ENCODE measurements at places on chromosomes 3 and 15.

DNA sequence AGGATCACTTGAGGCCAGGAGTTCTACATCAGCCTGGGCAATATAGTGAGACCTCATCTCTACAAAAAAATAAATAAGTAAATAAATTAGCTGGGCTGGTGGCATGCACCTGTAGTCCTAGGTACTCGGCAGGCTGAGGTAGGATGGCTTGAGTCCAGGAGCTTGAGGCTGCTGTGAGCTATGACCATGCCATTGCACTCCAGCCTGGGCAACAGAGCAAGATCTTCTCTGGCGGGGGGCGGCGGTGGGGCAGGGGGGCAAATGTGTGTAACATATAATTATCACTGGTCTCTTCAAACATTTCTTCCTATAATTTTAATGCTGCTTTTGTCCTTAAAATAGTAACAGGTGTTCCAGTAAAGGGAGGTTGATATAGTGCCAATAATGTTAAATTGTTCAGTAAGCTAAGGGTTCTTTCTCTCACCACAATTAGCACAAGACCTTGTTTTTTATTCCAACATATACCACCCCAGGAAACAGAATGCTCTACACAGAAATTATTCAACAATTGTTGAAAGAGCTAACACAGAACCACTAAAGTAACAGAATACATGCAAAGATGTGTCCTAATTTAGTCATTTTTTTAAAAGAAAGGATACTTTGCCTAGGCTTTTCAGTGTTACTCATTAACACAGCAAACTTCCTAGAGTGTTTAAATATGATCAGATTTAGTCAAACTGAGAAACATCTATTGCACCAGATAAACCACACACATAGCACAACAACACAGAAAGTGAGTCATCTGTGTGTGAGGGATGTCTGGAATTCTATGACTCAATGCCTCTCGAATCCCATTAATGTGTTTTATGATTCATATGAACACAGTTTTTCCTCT, 29.1 kb downstream of the ANKRD28 start:
- DNase-seq, result no peak

DNA sequence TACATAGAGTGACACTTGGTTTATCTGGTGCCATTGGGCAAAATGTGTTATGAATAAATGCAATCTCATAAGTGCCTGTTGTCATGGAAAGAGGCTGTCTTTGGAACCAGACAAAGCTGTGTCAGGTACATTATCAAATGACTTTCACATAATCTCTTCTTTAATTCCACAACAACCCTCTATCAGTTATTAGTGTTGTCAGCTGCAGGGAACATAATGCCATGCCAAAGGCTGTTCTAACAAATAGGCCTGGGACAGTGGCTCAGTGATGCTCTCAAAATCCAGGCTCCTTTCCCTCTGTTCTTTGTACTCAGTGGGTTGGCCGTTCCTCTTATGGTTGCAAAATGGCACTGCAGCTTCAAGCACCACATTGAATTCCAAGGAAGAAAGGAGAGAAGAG, 91.8 kb downstream of the ADAMTSL3 start:
- DNase-seq, result no peak

- no peak for DNase-seq
These were observed 68.6 kb downstream of the VGLL4 start for GRCh38 chr3:11574981-11575669.

- no peak for DNase-seq
These were observed 22.6 kb upstream of the PEX5L start for GRCh38 chr3:180059356-180059755.

DNA sequence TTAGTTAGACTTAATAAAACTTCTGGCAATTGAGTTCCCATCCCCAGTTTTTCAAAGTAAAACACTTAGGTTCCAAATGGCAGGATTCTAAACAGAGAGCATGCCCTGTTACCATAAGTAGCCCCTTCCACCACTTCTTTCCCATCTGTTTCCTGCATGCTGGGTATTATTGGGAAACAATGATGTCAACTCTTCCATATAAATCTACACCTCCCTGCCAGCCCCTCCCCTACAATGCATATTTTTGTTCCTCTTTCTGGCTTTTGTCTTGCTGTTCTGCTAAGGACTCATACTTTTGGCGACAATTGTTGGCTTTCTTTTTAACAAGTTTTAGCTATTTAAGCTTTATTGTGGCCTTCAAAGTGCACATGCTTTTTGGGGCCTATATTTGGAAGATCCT, 11.1 kb downstream of the ARHGAP31 start:
- no peak for DNase-seq

GRCh38 chr3:81651139-81651538, 110.3 kb downstream of the GBE1 start:
- DNase-seq, result no peak

DNA sequence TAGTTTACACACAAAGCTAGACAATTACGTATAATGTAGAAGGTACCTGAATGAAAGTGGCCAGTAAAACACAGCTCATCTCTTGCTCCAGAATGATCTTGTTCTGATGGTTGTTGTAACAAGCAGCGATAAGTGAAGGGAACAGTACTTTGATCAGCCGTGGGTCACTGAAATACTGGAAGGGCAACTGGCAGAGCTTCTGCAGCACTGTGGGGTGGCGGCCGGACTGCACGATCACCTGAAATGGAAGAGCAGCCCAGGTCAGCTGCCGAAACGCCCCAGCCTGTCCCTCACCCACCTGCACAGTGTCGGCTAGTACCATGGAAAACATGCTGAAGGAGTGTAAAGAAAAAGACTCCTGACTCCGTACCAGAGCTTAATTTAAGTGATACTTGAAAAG, 17.3 kb downstream of the ISL2 start:
- no peak for DNase-seq

- no peak for DNase-seq
These were observed 16.4 kb downstream of the FAM107A start for GRCh38 chr3:58560771-58561311.

GRCh38 chr15:31452595-31453557, 126.2 kb downstream of the KLF13 start:
- DNase-seq, result no peak

- DNase-seq, result no peak
These were observed 261.4 kb upstream of the C2CD4B start for GRCh38 chr15:62426387-62426956.

DNA sequence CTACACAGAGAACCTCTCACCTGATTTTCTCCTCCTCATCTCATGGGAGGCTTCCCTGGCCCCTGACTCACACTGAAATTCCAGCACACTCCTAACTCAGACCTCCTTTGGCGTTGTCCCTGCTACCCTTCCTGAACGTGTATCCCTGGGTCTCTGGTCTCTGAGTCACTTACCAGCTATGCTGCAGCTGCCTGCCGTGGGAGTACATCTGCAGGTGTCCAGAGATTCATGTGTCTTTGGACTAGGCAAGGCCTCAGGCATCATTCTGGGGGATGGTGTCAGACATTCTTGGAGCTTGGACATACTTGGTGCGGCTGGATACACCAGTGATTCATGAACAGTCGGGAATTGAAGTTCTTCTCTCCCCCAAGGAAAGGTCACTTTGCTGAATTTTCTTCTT, 148.8 kb upstream of the TRIM42 start:
- DNase-seq, result no peak

DNA sequence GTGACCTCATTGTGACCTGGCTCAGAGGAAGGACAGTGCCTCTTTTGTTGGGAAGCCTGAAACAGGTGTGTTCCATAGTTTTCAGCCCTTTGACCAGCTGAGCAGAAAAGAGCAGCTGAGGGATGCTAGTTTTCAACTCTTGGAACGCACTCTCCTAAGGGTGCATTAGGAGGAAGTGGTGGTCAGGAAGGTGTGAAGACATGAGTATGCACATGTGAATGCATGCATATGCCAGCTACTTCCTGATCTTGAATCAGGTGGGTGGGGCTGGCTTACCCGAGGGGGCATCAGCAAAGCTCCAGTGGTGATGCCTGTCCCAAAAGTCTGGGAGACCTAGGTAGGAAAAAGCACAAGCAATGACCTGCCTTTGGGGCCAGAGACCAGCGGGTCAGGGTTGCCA, 23.3 kb upstream of the CEMIP start:
- peak; percentile 15 for DNase-seq

- DNase-seq, result no peak
These were observed 386.7 kb downstream of the UNC13C start for GRCh38 chr15:54364961-54365360.

DNA sequence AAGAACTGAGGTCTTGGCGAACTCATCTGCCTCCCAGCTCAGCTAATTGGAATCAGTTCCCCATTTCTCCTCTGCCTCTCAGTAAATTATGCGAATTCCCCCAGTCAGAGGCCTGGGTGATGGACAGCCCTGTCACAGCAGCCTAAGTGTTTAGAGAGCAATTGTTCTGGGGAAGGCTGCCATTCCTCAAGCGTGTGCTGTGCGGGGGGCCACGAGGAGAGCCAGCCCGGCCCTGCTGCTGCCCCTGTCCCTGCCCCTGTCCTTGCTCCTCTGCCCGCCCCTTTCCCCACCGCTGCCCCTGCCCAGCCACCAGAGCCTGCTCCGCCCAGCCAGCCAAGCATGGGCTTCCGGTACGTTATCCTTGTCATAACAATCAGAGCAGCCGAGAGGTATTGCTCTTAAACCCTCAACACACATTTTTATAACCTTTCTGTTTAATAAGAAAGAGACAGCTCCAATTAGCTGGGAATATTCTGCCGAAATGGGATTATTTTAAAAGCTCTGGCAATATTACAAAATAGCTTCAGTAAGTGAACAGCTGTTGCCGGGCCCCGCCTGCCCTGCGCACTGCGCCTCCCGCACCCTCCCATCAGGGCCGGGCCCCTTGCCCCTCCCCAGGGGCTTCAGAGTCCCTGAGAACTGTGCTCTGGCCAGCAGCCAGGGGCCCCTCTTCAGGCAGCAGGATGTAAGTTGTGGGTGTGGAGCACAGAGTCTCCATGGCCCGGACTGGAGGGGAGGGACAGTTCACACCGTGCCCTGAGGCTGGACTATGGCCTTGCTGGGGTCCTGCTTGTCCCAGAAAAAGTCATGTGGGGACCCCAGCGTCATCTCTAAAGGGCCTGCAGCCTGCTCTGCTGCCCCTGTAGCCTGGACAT, 12.4 kb upstream of the CACNA2D2 start:
- DNase-seq, result no peak

GRCh38 chr3:41418961-41419691, 219.8 kb downstream of the CTNNB1 start:
- DNase-seq, result peak; percentile 6

GRCh38 chr3:154614601-154615000, 184.6 kb upstream of the GPR149 start:
- DNase-seq, result no peak

DNA sequence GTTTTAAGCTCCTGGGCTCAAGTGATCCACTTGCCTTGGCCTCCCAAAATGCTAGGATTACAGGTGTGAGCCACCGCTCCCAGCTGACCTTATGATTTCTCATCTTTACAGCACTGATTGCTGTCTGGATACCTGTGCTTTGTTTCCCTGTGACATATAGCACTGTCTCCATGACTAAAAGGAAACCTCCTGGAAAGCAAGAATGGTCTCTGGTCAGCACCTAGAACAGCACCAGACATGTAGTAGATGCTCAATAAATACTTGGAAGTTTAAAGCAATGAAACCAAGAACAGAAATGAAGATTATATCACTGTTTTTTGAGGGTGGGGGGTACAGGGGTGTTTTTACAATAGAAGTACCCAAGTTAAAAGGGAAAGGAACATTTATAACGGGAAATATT, 156.8 kb upstream of the ADAMTS9 start:
- no peak for DNase-seq

GRCh38 chr15:34606545-34606944, 23.1 kb upstream of the GOLGA8B start:
- DNase-seq, result no peak

DNA sequence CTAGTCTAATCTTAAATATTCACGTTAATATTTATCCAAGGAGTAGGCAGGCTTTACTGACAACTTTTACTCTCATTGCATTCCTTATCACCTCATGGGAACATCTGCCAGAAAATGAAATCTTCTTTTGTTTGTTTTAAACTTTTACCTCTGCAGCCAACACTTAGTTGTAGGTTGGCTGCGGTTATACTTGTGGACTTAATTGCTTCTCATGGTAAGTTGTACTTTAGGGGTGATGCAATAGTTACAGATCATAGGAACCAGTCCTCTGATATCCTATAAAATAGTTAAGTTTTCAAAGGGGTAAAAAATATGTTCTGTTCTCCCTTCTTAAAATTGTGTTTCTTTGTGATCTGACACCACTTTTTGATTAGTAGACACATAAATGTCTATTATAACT, 321.9 kb downstream of the ZPLD1 start:
- DNase-seq, result no peak

DNA sequence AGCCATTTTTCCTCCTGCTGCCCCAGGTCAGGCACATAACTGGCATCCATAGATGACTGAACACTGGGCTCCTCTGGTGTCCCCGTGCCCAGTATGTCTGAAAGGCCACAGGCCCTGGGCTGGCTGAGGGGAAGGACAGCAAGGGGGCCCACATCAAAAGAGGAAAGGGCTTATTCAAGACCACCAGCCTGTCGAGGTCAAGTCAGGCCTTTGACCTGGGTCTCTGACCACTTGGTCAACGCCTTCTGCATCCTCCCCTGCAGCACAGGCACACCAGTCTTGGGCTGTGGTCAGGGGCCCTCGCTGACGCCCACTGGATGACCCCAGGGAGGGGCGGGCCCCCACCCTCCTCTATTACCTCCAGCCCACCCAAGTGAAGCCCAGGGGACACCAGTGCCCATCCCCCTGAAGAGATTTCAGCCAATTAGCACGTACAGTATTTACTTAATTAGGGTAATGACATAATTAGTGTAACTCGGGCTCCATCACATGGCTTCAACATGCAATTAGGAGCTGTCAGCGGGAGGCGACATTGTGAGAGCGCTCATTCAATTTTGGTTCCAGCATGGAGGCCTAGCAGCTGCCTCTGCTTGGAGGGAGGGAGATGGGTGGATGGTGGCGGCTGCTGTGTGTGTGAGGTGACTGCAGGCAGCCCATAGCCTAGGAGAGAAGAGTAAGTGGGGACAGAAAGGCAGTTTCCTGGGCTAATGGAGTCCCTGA, 13.5 kb upstream of the DNAH1 start:
- no peak for DNase-seq

DNA sequence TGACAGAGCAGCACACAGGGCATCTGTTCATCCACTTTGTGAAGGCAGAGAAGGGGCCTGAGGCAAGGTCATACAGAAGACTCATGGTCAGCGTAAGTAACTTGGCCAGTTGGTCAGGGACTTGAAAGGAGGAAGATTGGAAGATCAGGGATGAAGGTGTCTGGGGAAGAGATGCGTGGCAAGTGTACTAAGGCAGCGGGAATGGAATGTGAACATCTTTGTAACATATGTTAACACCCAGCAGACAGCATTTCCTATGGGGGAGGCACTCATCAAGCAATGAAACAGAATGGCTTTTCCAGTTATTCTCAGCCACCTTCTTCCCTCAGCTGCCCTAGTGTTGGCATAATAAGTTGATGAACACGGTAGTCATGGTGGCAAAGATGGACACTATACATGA, 7.8 kb upstream of the RFC4 start:
- no peak for DNase-seq

DNA sequence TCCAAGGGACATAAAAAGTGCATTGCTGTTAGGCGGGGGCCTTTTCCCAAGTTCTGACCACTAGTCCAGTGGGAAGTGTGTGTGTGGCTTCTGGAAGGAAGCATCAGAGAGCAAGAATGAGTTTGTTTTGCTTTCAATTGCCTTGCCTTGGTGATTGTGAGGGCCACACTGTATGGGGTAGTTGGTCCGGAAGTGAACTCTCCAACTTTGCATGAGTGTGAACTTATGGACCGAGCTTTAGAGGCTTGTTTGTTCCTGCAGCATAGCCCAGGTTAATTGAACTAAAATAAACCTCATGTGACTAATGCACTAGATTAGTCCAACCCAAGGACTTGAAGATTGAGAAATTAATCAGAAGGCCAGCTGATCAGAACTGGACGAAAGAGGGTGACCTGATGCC, 171.7 kb downstream of the NR2F2 start:
- no peak for DNase-seq
